Mammary epithelial cell (primary cell): ENCODE measurements at places on chromosomes 16 and 17.

DNA sequence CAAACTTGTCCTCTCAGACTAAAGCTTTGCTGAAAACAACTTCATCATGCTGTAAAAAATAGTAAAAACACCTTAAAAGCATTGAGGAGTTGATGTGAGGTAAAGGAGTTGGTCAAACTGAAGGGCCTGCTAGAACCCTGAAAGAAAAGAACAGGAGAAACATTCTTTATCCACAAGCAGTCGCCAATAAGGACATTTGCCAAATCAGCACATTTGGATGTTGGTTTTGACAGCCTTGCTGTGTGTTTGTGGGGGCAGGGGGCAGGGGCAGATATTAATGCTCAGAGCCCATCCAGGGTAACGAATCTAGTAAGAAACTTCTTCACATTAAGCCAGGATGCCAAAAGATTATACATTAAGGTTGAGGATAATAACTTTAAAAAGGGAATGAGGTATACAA, 399.9 kb upstream of the ZFHX3 start:
- no peak for DNase-seq

- DNase-seq: no peak
These were observed 7.5 kb downstream of the TK1 start for GRCh38 chr17:78179372-78179771.

- no peak for DNase-seq
These were observed 20.7 kb upstream of the SP2 start for GRCh38 chr17:47875011-47875985.

DNA sequence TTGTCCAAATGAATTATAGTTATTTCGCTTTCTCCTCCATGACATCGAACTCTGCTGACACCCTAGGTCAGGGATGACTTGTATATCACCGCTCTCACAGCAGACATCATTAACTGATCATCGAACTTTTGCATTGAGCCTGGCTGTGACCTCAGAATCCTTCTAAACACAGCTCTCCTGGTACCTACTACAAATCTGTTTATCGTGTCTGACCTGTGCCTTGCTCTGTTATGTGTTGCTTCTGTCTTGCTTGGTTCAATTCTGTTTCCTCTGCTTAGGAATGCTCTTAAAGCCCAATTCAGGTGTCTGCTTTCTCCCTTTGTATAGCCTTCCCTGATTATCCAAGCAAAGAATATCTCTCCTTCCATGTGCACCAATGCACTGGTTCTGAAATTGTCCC, 78.3 kb downstream of the CYLD start:
- no peak for DNase-seq

GRCh38 chr17:62626719-62627218, 701 bp upstream of the MRC2 start:
- DNase-seq: peak; percentile 47

DNA sequence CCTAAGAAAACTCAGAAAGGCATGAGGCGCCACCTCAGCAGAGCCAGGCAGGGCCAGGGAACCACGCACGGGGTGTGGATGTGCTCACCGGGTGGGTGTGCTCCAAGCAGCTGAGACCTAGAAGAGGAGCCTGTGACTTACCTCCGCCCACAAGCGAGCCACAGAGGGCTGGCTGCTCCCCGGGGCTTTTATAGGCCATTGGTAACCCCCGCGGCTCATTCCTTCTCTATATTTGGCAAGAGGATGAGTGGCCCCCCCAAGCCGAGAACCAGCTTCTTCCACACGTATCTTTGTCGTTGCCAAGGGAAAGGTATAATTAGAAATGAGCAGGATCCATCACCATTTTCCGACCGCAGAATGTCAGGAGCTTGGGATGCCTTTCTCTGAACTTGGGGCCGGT, at the start of gene MYH3:
TSS of gene MYH3 (minus strand) at position 162 of the 400 bp plus-strand sequence. CDS start 2,245 bp downstream, outside the sequence.
- DNase-seq: no peak

- no peak for DNase-seq
These were observed 717 bp downstream of the CYBA start for GRCh38 chr16:88649924-88650748.

- DNase-seq: peak; percentile 98
These were observed 6.3 kb upstream of the MNT start for GRCh38 chr17:2406903-2407790.

- DNase-seq: peak; percentile 55
These were observed 30.9 kb upstream of the CDC42EP4 start for GRCh38 chr17:73342541-73343167.

DNA sequence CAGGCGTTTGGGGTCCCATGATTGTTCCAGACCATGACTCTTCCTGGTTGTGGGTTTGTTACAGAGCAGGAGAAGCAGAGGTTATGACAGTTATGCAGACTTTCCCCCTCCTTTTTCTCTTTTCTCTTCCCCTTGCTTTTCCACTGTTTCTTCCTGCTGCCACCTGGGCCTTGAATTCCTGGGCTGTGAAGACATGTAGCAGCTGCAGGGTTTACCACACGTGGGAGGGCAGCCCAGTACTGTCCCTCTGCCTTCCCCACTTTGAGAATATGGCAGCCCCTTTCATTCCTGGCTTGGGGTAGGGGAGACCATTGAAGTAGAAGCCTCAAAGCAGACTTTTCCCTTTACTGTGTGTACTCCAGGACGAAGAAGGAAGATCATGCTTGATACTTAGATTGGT, 7.9 kb upstream of the TACO1 start:
- no peak for DNase-seq
